ENCODE measurements at places on chromosomes 4 and X. TPM values are rescaled to one million over a fixed set of nuclear protein-coding genes. Genes with fewer than 3 reads are reported as not detected.

DNA sequence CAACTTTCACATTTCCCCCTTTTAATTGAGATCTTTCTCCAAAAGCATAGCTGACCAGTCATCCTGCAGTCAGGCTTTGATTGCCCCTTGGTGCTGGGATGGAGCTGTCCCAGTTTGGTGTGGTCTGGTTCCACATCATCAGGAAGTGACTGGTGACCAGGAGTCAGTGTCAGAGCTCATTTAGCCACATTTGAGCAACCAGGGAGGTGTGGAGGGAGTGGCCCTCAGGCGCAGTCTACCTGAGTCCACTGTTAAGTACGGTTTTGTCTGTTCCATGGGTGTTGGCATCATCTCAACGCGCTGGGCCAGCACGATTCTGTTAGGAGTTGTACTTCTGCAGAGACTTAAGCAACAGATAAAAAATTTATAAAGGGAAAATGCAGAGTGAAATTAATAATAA is 52.6 kb downstream of the RGS12 start:
- no peaks in the 10 kb centered on the region for H3K36me3 ChIP-seq
- DNase-seq = no peak
- no peak overlapping the region for H3K4me3 ChIP-seq
- H3K4me1 ChIP-seq = peaks cover 6% of the 10 kb centered on the region

Gene GIMD1
- total RNA-seq = not detected

- no peak overlapping the region for H3K4me3 ChIP-seq
- no peak overlapping the region for H3K27ac ChIP-seq
- no peaks in the 10 kb centered on the region for H3K36me3 ChIP-seq
- H3K27me3 ChIP-seq = no peaks in the 10 kb centered on the region
- DNase-seq = no peak
Observed at GRCh38 chrX:86981326-86981879, 536.2 kb upstream of the KLHL4 start.

DNA sequence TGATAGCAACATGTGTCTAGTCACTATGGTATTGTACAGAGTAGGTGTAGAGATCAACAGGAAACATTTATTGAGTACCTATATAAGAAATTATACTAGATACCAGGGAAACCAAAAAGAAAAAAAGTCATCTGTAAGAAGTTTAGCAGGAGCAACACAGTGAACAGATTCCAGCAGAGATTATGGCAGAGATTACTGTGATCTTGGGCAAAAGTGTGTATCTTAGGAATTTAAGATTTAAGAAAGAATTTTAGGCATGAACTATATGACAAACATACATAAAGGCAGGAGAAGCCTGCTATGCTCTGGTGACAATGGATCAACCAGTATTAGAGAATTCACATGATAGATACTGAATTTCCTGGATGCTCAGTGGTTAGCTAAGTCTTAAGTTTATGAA is 37.9 kb downstream of the SNCA start:
- peaks cover 7% of the 10 kb centered on the region for H3K27me3 ChIP-seq
- no peaks in the 10 kb centered on the region for H3K36me3 ChIP-seq
- DNase-seq = no peak
- H3K27ac ChIP-seq = no peak overlapping the region

DNA sequence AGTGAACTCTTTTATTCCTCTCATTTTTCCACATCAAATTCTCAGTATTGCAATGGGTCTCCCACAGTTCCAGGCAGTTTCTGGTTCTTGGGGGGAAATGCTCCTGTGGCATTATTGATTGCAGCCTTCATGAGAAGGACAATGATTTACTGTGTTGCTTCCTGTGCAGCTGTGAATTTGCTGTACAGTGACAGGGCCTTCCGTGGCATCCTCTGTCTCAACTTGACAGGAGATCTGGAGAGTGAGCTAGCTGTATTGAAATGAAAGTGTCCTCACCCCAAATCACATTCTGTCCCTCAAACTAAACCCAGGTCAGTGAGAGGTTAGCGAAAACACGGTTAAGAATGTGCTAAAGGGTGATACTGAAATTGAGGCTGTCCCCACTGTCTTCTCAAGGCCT is 77.1 kb upstream of the ATOH1 start:
- H3K27me3 ChIP-seq = no peaks in the 10 kb centered on the region
- H3K27ac ChIP-seq = no peak overlapping the region
- H3K4me1 ChIP-seq = no peaks in the 10 kb centered on the region
- no peak for DNase-seq
- H3K36me3 ChIP-seq = no peaks in the 10 kb centered on the region
- no peak overlapping the region for H3K4me3 ChIP-seq

GRCh38 chr4:3364199-3364598 is 71.4 kb downstream of the RGS12 start:
- no peak for DNase-seq
- H3K4me3 ChIP-seq = no peak overlapping the region
- H3K4me1 ChIP-seq = peaks cover 15% of the 10 kb centered on the region
- H3K27ac ChIP-seq = no peak overlapping the region

DNA sequence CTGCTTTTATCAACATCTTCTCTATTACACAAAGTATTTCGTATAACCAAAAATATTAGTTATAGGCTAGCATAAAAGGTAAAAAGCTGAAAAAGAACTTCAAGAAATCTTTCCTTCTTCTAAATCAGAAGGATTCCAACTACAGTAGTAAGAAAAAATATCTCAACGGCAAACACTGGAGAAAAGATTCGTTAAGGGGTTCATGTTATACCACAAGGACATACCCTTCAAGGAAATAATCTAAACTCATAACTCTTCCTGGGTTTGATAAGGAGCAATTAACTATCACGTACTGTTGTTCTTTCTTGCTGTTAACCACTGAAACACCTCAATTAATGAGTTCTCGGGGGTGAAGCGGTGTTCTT is 1.5 kb downstream of the SMIM14 start:
- peak overlapping the region; percentile 84 for H3K4me3 ChIP-seq
- no peaks in the 10 kb centered on the region for H3K36me3 ChIP-seq
- peaks cover 3% of the 10 kb centered on the region for H3K27me3 ChIP-seq
- H3K4me1 ChIP-seq = peaks cover 31% of the 10 kb centered on the region
- no peak for DNase-seq

Gene NDNF
- not detected for total RNA-seq

- no peak overlapping the region for H3K27ac ChIP-seq
- peaks cover 37% of the 10 kb centered on the region for H3K4me1 ChIP-seq
- no peak overlapping the region for H3K4me3 ChIP-seq
- H3K36me3 ChIP-seq = no peaks in the 10 kb centered on the region
- no peaks in the 10 kb centered on the region for H3K27me3 ChIP-seq
Observed at GRCh38 chrX:136202889-136203288, 48.3 kb downstream of the MAP7D3 start.

Gene PDE6B
- total RNA-seq = 16.4 TPM

GRCh38 chrX:56550667-56551066 is 12.8 kb upstream of the UBQLN2 start:
- no peaks in the 10 kb centered on the region for H3K27me3 ChIP-seq
- DNase-seq = no peak
- no peak overlapping the region for H3K27ac ChIP-seq
- H3K4me1 ChIP-seq = no peaks in the 10 kb centered on the region
- peaks cover 6% of the 10 kb centered on the region for H3K36me3 ChIP-seq

DNA sequence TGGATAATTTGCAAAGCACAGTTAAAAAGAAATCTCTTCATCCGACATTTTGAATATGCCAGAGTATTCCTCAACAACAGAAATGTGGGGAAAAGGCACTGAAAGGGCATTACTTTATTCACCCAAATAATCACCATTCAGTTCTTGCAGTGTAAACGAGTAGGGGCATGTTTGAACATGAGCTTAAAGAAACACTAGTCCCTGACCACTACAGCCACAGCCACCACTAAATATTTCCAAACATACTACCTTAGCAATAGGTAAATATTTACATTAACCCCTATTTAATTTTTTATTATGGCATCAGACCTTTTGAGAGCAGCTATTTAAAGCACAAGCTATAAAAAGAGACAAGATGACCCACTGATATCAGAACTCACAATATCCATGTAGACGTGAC is 27.6 kb downstream of the MCF2 start:
- no peaks in the 10 kb centered on the region for H3K27me3 ChIP-seq
- H3K4me3 ChIP-seq = no peak overlapping the region
- no peaks in the 10 kb centered on the region for H3K4me1 ChIP-seq
- no peak for DNase-seq
- no peaks in the 10 kb centered on the region for H3K36me3 ChIP-seq

Gene NOX1
- total RNA-seq = not detected

Gene IL1RAPL1
- not detected for total RNA-seq

Gene ADH1A
- total RNA-seq = not detected
